NCI-H1092 treated with DMSO at 0.1 percent for 48 hours (cell line): ENCODE measurements at places on chromosomes 7 and 10.

DNA sequence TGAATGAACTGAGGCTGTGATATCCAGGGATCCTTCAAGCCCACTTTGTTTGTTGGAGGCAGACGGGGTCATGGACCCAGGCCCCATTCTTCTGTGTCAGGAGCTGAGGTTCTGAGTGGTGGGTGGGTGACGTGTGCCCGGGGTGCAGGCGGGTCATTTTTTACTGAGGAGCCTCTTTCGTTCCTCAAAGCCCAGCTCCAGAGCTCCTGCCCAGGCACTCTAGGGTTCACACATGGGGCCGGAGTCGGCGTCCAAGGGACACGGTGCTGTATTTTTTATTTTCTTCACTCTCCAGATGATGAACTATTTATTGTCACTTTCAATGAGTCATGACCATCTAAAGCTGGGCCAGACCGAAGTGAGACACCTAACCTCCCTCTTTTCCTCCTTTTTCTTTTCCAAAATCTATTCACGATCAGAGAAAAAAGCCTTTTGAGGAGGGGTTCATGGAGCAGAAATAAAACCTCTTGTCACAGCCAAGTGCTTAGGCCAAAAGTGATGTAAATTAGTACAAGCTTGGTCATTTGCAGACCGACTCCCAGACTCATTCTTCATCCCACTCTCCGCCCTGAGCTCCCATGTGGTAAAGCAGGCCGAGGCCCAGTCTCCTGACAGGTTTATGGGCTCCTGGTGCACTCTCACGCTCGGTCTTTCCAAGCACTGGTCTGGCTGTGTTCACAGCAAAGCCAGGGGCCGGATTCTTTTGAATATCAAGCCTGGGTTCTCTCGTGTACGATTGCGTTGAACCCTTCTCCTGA, 41.4 kb upstream of the PITRM1 start:
- no peak for DNase-seq

DNA sequence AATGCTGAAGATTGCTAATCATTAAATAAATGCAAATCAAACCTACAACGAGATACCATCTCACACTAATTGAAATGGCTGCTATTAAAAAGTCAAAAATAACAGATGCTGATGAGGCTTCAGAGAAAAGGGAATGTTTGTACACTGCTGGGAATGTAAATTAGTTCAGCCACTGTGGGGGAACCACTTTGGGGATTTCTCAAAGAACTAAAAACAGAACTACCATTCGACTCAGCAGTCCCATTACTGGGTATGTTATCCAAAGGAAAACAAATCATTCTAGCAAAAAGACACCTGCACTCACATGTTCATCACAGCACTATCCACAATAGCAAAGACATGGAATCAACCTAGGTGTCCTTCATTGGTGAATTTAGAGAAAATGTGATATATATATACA, 379.0 kb upstream of the CNTNAP2 start:
- no peak for DNase-seq

DNA sequence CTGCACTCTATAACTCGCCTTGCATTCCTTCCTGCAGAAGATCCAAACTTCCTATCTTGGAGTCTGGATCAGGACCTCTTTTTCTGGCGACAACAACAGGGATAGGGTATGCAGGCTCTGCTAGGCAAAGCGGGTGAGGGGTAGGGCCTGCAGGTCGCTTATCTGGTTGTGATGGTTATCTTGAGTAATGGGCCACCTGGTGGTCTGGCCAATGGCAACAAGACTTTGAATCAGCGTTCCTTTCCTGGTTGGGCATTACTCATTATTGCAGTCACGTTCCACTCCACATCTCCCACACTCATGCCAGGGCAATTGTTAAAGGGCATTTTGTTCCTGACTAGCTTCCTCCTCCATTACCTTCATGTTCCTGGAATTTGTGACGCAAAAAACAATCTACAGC, 48.4 kb upstream of the PLXDC2 start:
- no peak for DNase-seq

DNA sequence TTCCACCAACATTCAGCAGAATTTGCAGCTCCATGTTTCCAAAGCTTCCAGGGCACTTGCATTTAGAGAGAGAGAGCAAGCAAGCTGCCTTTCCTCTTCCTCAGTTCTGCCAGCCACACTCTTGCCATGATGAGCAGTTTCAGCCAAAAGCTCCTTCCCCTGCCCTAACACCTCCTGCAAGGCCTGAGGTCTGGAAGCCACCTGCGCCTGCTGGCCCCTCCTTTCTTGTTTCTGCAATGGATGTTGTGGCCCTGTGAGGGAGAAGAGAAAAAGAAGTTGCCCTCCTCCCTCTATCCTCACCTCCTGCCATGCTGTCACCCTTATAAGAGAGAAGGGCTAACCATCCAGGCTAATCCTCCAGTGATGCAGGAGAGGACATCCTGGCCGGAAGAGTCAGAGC, 48.7 kb downstream of the IKZF1 start:
- no peak for DNase-seq
